Ecto neural progenitor cell (in vitro differentiated cells): ENCODE measurements at places on chromosomes 3 and 15.

GRCh38 chr3:71226565-71227269 is 356.8 kb downstream of the FOXP1 start:
- DNase-seq = no peak

DNA sequence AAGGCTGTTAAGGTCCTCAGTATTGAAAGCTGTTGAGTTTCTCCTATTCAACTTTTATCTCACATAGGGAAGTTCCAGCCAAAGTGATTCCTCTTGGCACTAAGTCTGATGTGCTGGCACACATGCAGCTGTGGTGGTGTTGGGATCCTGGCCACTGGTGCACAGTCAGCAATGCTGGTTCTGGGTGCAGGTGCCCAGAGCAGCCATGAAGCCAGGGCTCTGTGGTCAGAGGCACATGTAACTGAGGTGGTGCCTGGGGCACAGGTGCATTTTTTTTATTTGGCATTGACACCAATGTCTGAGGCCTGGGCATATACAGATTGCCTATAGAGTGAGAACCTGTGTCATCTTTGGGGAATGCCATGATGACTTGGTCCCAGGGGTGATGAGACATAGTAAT is 271.4 kb downstream of the POLQ start:
- DNase-seq = no peak

DNA sequence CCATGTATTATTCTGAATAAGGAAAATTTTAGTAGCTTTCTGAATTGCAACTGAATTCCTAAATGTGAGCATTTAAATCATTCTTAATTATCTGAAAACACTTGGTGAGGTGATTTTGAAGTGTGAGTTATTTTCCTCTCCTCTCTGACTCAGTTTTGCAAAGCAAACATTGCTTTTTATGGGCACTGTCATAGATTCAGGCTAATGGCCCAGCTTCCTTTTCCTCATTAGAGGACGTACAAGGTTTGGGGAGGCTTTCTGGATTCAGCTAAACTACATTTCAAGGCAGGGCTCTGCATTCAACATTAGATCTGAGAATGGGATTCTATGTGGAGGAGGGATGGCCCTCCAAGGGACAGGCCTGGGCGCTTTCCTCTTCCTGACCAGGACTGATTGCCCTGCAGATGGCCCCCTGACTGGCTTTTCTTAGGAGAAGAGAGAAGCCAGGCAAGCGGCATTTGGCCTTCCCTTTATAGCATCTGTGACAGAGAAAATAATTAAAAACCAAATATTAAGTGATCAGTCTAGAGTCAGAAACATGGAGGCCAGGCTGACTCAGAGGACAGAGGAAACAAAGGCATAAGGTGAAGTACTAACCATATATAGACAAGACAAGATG is 53.0 kb upstream of the STXBP5L start:
- no peak for DNase-seq

GRCh38 chr3:37811625-37812498 is 49.8 kb upstream of the CTDSPL start:
- no peak for DNase-seq

GRCh38 chr3:38980938-38981337 is 70.8 kb downstream of the SCN11A start:
- DNase-seq = no peak

GRCh38 chr15:60419753-60420152 is 22.0 kb upstream of the ANXA2 start:
- no peak for DNase-seq

DNA sequence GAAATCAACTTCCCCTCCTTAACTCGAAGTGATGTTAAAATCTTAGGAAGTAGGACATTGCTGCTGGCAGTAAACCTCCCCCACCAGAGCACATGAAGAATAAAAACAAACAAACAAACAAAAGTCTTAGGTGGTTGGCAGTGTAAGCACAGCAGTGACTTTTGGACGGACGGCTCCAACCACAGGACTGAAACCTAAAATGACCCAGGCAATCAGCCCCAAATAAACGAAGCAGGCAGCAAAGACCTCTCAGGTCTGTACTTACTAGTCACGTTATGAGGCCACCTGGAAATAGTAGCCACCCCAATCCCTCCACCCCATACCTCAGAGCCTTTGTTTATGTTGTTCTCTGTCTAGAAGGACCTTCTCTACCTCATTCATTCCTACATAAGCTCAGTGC is 33.5 kb upstream of the HES1 start:
- no peak for DNase-seq

- no peak for DNase-seq
These were observed 843 bp downstream of the CHRNA5 start for GRCh38 chr15:78565951-78566774.

DNA sequence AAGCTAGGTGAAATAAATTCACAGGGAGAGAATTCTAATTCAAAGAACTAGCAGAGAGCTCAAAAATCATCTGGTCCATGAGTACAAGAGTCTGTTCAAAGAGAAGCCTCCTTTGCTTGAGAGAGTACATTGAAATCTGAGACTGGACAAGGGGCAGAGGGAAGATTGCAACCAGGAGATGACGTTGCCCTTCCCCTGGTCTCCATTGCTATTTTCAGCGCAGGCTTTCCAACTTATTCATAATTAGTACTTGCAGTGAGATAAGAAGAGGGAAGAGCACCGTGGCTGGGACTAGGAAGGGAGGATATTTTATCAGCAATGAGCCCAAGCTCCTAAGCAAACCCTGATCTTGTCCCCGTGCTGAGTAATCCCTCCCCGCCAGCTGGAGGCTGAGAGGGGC is 251.8 kb upstream of the RORA start:
- DNase-seq = no peak

DNA sequence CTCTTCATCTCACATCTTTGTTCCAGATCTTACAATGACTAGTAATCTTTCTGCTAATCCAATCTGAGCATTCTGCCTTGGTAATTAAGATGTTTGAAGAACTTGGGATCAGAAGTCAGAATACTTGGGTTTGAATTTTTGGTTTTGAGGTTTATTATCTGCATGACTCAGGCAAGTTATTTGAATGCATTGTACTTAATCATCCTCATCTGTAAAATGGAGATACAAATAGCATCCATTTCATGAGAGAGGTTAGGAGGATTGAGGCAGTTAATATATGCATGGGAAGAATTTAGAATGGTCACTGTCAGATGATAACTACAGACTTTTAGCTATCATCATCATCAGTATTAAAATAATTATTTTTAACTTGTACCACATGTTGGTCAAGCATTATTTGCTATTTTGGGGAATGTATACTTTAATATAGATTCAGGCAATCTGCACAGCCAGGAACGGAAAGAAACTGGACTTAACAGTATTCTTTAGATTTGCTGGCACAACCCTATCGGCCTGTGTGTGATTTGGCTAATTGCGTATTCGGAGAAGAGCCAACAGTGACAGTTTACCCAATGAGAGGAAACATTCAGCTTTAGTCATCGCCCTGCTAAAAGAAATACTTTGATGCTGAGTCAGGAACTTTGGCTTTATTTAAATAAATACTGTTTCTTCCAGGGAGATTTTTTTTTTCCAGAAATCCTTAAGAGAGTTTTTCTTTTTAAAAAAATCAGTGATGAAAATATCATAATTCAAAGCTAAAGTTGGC is 600.0 kb downstream of the ROBO1 start:
- DNase-seq = no peak

DNA sequence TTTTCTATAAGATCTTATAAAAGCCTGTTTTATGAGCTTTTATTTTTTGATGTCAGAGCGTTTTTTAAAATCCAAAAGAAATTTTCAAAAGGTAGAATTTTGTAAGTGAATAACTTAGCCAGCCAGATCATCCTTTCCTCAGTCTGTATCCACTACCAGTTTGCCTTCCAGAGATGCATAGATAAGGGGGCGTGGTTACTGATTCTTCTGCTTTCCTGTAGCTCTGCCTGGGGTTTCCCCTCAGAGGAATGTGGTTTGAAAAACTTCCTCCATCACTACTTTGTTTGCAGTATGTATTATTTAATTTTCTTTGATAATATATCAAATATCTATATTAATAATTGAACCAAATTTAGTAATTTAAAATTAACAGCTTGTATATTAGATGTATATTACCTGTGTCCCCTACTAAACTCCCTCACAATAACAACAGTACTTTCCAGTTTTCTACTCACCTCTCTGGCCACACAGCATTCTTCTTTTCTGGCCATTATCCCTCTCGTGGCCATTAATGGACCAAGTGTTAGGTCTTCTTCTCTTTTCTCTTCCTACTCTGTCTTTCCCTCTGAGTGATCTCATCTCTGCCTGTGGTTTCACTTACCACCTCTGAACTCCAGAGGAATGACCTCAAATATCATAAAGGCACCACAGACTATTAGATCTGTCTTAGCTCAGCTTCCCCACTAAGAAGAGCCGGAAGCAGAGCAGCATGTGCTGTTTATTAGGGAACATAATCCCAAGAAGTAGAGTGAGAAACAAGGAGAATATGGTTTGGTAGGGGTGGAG is 239.7 kb downstream of the UBE2E2 start:
- no peak for DNase-seq

- no peak for DNase-seq
These were observed 101.8 kb upstream of the ALDH1A3 start for GRCh38 chr15:100777821-100778220.

- DNase-seq = no peak
These were observed 3.8 kb downstream of the NCEH1 start for GRCh38 chr3:172707030-172707429.

DNA sequence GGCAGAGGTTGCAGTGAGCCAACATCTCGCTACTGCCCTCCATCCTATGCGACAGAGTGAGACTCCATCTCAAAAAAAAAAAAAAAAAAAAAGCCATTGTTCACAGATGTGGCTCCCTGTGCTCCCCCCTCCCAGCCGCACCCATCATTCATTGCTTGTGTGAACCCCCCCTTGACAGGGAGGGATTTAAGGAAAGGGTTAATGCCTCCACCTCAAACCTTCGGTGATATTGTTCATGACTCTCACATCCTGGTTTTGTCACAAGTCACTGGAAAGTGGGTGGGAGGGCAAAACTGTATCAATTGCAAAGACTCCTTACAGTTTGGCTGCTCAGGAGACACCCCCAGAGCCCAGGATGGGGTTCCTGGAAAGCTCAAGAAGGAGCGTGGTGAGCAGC is 7.7 kb downstream of the SLC6A6 start:
- no peak for DNase-seq

DNA sequence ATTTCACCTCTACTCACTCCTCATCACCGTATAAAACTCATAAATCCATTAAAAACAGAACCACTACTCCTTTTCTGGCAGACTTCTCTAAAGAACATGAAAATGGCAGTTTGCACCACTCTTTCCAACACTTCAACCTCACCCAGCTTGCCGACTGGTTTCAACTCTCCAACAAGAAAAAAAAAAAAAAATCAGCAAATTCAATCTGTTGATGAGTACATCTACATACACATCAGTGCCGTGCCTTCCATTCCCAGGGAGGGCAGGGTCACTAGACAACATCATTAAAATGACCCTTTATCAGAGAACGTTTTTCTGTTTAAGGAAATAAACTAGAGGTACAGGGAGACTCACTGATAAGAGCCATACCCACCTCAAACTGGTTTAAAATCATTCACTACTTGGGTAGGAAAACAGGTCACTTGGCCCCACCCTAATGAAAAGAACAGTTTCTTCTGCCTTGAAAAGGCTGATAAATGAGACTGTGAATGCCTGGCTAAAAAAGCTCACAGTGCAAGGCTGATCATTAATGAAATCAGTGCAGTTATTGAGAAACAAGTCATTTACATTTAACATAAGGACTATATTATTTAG is 6.0 kb downstream of the ANXA2 start:
- DNase-seq = no peak

DNA sequence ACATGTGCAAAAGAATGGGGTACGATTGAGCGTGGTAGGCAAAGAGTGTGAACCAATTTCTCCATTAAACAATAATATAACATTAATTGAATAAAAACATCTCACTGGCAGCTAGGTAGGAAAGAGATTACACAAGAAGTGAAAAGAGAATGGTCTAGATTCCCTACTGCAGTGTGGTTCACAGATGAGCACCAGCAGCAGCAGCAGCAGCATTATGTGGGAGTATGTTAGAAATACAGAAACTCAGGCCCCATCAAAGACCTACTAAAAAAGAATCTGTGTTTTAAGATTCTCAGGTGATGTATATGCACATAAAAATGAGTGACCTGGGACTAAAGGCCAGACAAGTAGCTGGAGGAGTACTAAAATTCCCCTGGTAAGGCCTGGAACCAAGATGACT is 118.2 kb downstream of the ADAM10 start:
- no peak for DNase-seq

DNA sequence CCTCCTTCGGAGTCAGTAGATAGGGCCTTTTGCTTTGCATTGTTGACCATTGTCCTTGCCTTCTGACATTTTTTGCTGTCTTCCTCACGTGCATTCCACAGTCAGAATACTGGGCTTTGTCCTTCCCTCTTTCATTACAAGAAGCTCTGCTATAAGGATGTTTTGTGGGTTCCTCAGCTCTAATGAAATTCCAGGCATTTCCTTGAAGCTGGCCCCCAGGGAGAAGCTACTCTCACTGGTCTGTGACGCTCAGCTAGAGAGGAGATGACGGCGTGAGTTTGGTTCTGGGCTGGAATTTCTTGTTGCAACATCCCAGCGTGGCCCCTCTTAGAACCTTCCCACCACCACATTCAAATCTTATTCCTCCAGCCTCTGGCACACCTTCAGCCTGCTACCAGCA is 210.2 kb downstream of the TJP1 start:
- DNase-seq = no peak

DNA sequence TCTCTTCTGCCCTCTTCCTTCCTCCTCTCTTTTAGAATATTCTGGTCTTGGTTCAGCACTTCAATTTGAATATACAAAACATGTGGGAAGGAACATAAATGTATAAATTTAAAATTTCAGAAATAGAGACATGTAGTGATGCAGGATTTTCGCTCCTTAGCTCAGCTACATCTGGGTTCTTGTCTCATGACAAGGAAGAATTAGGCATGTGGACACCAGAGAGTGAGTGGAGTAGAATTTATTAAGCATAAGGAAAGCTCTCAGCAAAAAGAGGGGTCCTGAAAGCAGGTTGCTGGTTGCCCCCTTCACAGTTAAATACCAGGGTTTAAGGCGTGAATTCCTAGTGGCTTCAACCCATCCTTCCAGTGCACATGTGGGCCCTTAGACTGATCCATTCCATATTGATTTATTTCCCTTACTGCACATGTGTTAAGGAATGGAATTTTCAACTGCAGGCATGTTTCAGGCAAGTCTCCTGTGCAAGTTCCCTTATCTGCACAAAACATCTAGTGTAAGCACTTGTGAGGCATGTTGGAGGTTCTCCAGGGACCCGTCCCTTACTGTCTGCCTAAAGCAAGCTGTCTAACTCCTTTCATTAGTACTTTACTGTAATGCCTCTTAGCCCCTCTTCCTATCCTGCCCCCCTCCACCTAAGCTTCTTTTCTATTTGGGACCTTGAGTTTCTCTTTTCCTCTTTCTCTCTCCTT is 133.2 kb upstream of the STRIT1 start:
- DNase-seq = no peak

- DNase-seq = no peak
These were observed 72.7 kb downstream of the GSK3B start for GRCh38 chr3:120021523-120021922.

- no peak for DNase-seq
These were observed 76.5 kb upstream of the SPRED1 start for GRCh38 chr15:38176155-38176554.

- no peak for DNase-seq
These were observed 67.2 kb upstream of the XCR1 start for GRCh38 chr3:46094506-46094905.

GRCh38 chr3:39651993-39652739 is 157.2 kb upstream of the MYRIP start:
- no peak for DNase-seq
